ENCODE measurements at places on chromosomes 13 and 19. TPM values are rescaled to one million over a fixed set of nuclear protein-coding genes. Genes with fewer than 3 reads are reported as not detected.

ZNF30 gene
- not detected for total RNA-seq

ZNF728 gene
- not detected for total RNA-seq

ANKLE1 gene
- total RNA-seq, result 59.4 TPM

BRCA2 gene
- 36.4 TPM for total RNA-seq

DLL3 gene
- total RNA-seq, result 3.2 TPM
